Thyroid gland (tissue), 4 donors: ENCODE measurements at places on chromosomes 3 and 15. TPM values are rescaled to one million over a fixed set of nuclear protein-coding genes. Genes with fewer than 3 reads are reported as not detected.
A peak's percentile ranks its signal among the peaks of the same experiment; 100 is the strongest.

FBXL22 gene
- total RNA-seq = 0.92 TPM

CCNB2 gene
- total RNA-seq = 2.1 TPM

CKMT1B gene
- total RNA-seq = 41.2 TPM

SERINC4 gene
- not detected for total RNA-seq

SNURF gene
- 42.9 TPM for total RNA-seq

RPL4 gene
- 3,485 TPM for total RNA-seq

BCHE gene
- total RNA-seq = 1.6 TPM

SEMA5B gene
- 0.56 TPM for total RNA-seq

GP9 gene
- not detected for total RNA-seq

C3orf22 gene
- total RNA-seq = not detected

ZNF774 gene
- 13.1 TPM for total RNA-seq

- no peak overlapping the region for H3K27ac ChIP-seq
- H3K4me3 ChIP-seq = no peak overlapping the region
- no peaks in the 10 kb centered on the region for H3K4me1 ChIP-seq
- no peak for DNase-seq
- H3K27me3 ChIP-seq = no peaks in the 10 kb centered on the region
- H3K36me3 ChIP-seq = peaks cover 6% of the 10 kb centered on the region
These were observed 171.8 kb downstream of the FEZF2 start for GRCh38 chr3:62201438-62202035.

GRCh38 chr15:62085740-62086139, 19.0 kb downstream of the C2CD4A start:
- H3K27me3 ChIP-seq = no peaks in the 10 kb centered on the region
- no peak overlapping the region for H3K27ac ChIP-seq
- no peaks in the 10 kb centered on the region for H3K36me3 ChIP-seq
- no peak overlapping the region for H3K4me3 ChIP-seq
- DNase-seq = peak; percentile 15

- H3K4me1 ChIP-seq = peaks cover 35% of the 10 kb centered on the region
- H3K27ac ChIP-seq = no peak overlapping the region
- no peak overlapping the region for H3K4me3 ChIP-seq
These were observed 71.1 kb downstream of the ITPR1 start for GRCh38 chr3:4564270-4564669.

GRCh38 chr15:77527831-77528231, 104.9 kb downstream of the LINGO1 start:
- no peaks in the 10 kb centered on the region for H3K27me3 ChIP-seq
- no peaks in the 10 kb centered on the region for H3K4me1 ChIP-seq
- no peaks in the 10 kb centered on the region for H3K36me3 ChIP-seq
- no peak overlapping the region for H3K27ac ChIP-seq

GRCh38 chr3:28053759-28054158, 187.7 kb upstream of the CMC1 start:
- no peaks in the 10 kb centered on the region for H3K4me1 ChIP-seq
- H3K36me3 ChIP-seq = no peaks in the 10 kb centered on the region
- H3K4me3 ChIP-seq = no peak overlapping the region
- no peaks in the 10 kb centered on the region for H3K27me3 ChIP-seq

- DNase-seq = no peak
- H3K27ac ChIP-seq = no peak overlapping the region
- H3K27me3 ChIP-seq = no peaks in the 10 kb centered on the region
- no peaks in the 10 kb centered on the region for H3K36me3 ChIP-seq
- H3K4me1 ChIP-seq = no peaks in the 10 kb centered on the region
These were observed 39.2 kb downstream of the NUP210 start for GRCh38 chr3:13380971-13381370.

DNA sequence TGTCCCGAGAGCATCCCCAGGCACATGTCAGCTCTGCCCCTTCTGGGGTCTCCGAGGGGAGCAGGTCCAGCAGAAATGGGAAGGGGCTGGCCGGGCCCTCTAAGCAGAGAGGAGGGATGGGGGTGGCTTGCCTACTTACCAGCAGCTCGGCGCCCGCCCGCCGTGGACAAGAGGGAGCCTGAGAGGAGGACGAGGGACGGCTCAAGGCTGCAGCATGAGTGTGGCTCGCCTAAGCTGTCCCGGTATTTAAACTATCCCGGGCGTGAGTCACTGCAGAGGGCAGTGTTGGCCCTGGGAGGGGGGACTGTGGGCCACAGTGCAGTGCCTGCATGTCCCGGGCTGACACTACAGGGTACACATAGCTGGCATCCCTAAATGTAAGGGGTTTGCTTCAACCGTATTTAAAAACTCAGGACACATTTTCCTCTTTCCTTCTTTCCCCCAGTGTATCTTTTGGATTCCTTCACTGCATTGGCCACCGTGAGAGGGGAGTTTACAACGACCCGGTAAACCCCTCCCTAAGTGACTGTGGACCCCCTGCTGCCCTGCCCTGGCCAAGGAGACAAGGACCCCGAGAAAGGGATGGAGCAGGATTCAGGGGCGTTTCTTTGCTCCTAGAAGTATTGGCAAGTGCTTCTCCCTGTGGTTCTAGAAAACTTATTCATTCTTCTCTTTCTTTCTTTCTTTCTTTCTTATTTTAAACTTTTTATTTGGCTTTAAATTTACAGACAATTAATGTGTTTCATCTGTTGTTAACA, at the start of gene LRRC15:
Gene LRRC15 (minus strand): TSS at position 222 of the 758 bp plus-strand sequence. CDS start 8,700 bp downstream, outside the sequence.
- no peak within 1 kb of the TSS for H3K4me3 ChIP-seq
- no peaks in the 10 kb centered on the region for H3K4me1 ChIP-seq
- DNase-seq = peak; percentile 46
- no peaks in the 10 kb centered on the region for H3K36me3 ChIP-seq
- no peaks in the 10 kb centered on the region for H3K27me3 ChIP-seq

DNA sequence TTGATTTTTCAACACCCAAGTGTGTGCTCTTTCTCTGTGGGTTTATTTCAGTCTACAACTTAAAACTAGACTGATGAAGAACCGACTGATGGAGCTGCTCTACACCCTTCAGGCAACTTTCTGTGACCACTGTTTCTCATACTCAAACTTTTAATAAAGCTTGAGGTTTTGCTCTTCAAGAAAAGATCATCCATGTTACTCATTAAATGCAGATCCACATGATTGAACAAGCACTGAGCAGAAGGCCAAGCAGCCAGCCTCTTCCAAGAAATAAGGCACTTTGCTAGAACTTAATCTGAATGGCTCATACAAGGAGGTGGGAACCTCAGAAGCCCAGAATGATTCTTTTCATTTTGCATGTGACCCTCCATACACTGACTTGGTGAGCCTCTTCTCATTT, 8.7 kb downstream of the SLC27A2 start:
- no peak overlapping the region for H3K4me3 ChIP-seq
- no peak overlapping the region for H3K27ac ChIP-seq
- no peak for DNase-seq
- H3K36me3 ChIP-seq = no peaks in the 10 kb centered on the region

DNA sequence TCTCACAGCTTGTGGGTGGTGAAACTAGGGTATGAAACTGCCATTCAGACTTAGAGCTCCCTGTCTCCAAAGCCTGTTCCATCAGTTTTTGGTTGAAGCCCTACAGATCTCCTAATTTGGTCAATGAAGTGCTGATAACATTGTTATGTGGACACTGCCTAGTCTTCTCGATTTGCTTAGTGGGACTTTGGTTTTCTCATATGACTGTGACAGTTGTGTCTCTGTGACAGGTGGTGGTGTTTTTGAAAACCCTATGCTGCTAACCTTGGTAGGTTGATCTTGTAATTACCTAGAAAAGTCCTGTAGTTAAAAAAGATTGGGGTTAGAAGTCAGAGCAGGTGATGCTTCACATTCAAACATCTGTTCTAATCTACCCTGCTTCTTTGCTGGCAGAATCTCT, 9.2 kb downstream of the PPM1L start:
- no peak overlapping the region for H3K27ac ChIP-seq
- H3K27me3 ChIP-seq = no peaks in the 10 kb centered on the region
- H3K4me1 ChIP-seq = peaks cover 15% of the 10 kb centered on the region
- no peak overlapping the region for H3K4me3 ChIP-seq
- no peak for DNase-seq

DNA sequence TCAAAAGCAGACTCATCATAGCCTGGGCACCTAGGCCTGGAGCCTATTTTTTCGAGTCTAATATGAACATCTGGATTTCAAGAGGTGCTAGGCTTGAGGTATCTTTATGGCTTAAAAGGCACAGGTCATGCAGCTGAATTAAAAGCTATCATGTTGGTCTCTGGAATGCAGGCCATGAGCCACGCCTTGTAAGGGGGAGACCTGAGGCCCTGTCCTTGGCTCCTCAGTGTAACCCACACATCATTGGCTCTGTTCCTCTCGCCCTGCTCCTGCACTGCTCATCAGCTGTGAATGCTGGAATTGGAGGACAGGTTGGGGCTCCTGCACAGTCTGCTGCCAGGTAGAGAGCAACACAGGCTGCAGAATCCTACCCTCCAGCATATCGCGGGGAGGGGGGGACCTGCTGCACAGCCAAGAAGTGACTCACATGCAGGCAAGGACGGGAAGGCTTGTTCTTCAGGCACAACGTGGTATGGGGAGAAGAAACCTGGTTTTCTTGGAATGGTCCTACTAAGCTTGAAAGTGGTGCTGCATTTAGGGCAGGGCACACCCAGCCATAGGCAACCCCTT, 146.0 kb downstream of the CHST2 start:
- H3K4me3 ChIP-seq = no peak overlapping the region
- H3K4me1 ChIP-seq = no peaks in the 10 kb centered on the region
- no peak for DNase-seq
- no peak overlapping the region for H3K27ac ChIP-seq
- H3K36me3 ChIP-seq = no peaks in the 10 kb centered on the region
- H3K27me3 ChIP-seq = no peaks in the 10 kb centered on the region

- DNase-seq = no peak
- H3K4me3 ChIP-seq = no peak overlapping the region
- no peaks in the 10 kb centered on the region for H3K27me3 ChIP-seq
- H3K4me1 ChIP-seq = peaks cover 38% of the 10 kb centered on the region
These were observed 9.2 kb downstream of the CXCR6 start for GRCh38 chr3:45952456-45952855.

GRCh38 chr15:38202361-38202760, 50.3 kb upstream of the SPRED1 start:
- peak; percentile 26 for DNase-seq
- peaks cover 39% of the 10 kb centered on the region for H3K4me1 ChIP-seq
- no peak overlapping the region for H3K4me3 ChIP-seq
- no peaks in the 10 kb centered on the region for H3K27me3 ChIP-seq

DNA sequence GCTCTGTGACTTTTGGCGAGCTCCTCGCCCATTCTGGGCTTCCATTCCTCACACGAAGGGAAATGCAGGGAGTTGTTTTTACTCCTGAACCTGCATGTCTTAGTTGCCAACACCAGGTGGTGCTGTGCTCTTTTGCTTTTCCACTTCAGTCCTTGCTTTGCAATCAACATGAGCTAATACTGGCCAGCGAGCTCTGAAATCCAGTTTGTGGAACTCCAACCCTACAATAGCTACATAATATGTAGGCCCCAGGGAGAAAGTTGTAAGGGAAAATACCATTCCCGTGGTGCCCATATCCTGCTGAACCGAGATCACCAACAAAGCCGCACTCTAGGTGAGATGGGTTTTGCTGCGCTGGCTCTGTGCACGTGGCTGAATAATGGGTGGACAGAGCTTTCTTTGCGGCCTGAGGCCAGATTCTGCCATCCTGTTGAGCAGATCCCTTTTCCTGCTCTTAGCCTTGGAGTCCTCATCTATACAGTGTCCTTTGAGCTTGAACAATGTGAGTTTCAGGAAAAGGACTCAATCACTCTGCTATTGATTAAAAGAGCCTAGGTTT, 25.0 kb downstream of the LSM3 start:
- peak; percentile 74 for DNase-seq
- peaks cover 2% of the 10 kb centered on the region for H3K36me3 ChIP-seq
- peak overlapping the region; percentile 83 for H3K27ac ChIP-seq
- H3K27me3 ChIP-seq = no peaks in the 10 kb centered on the region

GRCh38 chr3:41652506-41652905, 309.4 kb downstream of the ULK4 start:
- H3K4me1 ChIP-seq = peaks cover 10% of the 10 kb centered on the region
- H3K36me3 ChIP-seq = no peaks in the 10 kb centered on the region
- DNase-seq = no peak
- no peak overlapping the region for H3K4me3 ChIP-seq
- H3K27ac ChIP-seq = peak overlapping the region; percentile 81
- no peaks in the 10 kb centered on the region for H3K27me3 ChIP-seq

DNA sequence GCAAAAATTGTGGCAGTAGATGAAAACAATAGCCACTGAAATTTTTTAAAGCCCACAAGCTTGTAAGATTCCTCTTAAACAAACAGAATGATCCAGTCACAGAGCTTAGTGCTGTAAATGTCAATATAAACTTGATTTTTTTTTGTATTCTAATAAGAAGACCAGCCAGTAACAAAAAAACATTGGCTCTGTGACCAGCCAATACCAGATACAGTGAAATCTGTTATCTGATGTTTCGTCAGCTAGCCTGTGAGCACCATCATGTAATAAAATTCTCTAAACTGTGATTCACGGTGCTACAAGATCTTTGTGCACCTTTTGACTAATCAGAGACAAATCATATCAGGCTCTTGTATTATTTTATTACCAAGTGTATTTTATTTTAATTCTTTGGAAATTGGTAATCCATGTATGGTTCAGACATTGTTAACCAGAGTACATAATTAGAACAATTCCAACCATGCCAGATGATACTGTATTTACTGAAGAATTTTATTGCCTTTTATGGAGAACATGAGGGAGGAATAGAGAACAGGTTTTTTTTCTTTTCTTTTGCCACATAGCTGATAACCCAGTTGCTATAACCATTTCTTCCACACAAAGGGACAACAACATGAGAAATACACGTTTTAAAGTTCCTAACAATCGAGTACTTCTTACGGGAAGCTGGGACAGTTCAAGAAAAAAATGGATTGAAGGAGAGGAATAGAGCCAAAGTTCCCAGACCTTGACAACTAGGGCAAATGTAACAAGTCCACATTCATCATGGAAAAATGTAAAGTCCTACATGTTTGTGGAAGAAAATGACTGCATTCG, 71.9 kb downstream of the FILIP1L start:
- H3K36me3 ChIP-seq = no peaks in the 10 kb centered on the region
- no peaks in the 10 kb centered on the region for H3K27me3 ChIP-seq
- DNase-seq = no peak
- no peak overlapping the region for H3K4me3 ChIP-seq

DNA sequence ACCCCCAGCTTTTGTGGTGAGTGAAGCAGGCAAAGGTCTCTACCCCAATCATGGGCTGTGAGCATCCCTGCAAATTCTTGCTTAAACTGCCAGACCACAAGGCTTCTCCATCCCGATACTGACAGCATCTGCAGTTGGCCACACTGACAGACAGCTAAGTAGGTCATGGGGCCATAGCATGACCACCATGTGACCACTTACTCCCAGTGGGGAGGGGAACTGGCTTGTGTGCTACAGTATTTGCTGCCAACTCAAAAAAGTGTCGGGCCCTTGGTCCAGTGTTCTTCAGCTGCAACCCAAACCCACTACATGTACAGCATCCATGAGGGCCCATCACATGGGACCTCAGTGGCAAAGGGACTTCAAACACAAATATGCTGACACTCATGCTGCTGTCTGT, 103.4 kb downstream of the SEC22A start:
- no peak overlapping the region for H3K4me3 ChIP-seq
- DNase-seq = no peak
- no peak overlapping the region for H3K27ac ChIP-seq
- no peaks in the 10 kb centered on the region for H3K4me1 ChIP-seq
- no peaks in the 10 kb centered on the region for H3K36me3 ChIP-seq

- H3K4me1 ChIP-seq = peaks cover 7% of the 10 kb centered on the region
- no peaks in the 10 kb centered on the region for H3K36me3 ChIP-seq
- no peak overlapping the region for H3K4me3 ChIP-seq
- DNase-seq = no peak
- H3K27ac ChIP-seq = no peak overlapping the region
These were observed 41.7 kb upstream of the LIMD1 start for GRCh38 chr3:45552794-45553371.

- H3K27me3 ChIP-seq = no peaks in the 10 kb centered on the region
- peaks cover 14% of the 10 kb centered on the region for H3K4me1 ChIP-seq
- no peak for DNase-seq
- peak overlapping the region; percentile 33 for H3K4me3 ChIP-seq
- H3K27ac ChIP-seq = no peak overlapping the region
- H3K36me3 ChIP-seq = no peaks in the 10 kb centered on the region
These were observed 506 bp downstream of the RAD51 start for GRCh38 chr15:40695469-40695890.
